GM23338 (cell line): ENCODE measurements at places on chromosomes 2 and 18. TPM values are rescaled to one million over a fixed set of nuclear protein-coding genes. Genes with fewer than 3 reads are reported as not detected.

DNA sequence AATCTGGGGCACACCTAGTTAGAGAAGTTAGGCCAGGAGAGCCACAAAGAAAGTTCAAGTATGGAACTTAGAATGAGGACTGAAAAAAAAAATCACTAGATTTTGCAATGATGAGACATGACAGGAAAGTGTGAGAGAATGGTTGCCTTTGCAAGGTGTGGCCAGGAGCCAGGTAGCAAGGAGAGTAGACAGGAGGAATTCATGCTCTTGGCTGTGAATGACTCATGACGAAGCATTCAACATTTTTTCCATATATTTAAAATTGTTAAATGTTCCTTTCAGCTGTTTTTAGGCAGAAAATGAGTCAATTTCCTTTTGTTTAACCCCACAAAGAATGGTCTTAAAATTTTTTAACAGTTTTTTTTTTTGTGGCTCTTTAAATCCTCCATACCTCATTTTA lies 636.9 kb downstream of the PLCL1 start:
- H3K4me1 ChIP-seq, result no peaks in the 10 kb centered on the region
- no peak for DNase-seq
- no peak overlapping the region for H3K27ac ChIP-seq
- no peak overlapping the region for H3K4me3 ChIP-seq
- H3K27me3 ChIP-seq, result no peaks in the 10 kb centered on the region
- no peaks in the 10 kb centered on the region for H3K36me3 ChIP-seq

The CCNYL1 gene
- 32.1 and 35.1 TPM in 2 replicates for total RNA-seq

- no peak overlapping the region for H3K4me3 ChIP-seq
- no peaks in the 10 kb centered on the region for H3K36me3 ChIP-seq
- no peak overlapping the region for H3K27ac ChIP-seq
- no peaks in the 10 kb centered on the region for H3K4me1 ChIP-seq
- no peak for DNase-seq
These were observed 40.7 kb downstream of the SLC66A2 start for GRCh38 chr18:79910563-79911343.

- no peaks in the 10 kb centered on the region for H3K36me3 ChIP-seq
- no peak overlapping the region for H3K27ac ChIP-seq
- no peak for DNase-seq
- H3K27me3 ChIP-seq, result no peaks in the 10 kb centered on the region
- peaks cover 26% of the 10 kb centered on the region for H3K4me1 ChIP-seq
These were observed 62.1 kb downstream of the TCF4 start for GRCh38 chr18:55525845-55526244.

- H3K4me3 ChIP-seq, result no peak overlapping the region
- no peak overlapping the region for H3K27ac ChIP-seq
- no peaks in the 10 kb centered on the region for H3K36me3 ChIP-seq
- DNase-seq, result no peak
- H3K27me3 ChIP-seq, result no peaks in the 10 kb centered on the region
- no peaks in the 10 kb centered on the region for H3K4me1 ChIP-seq
These were observed 108.3 kb upstream of the LTBP1 start for GRCh38 chr2:32838418-32838817.

DNA sequence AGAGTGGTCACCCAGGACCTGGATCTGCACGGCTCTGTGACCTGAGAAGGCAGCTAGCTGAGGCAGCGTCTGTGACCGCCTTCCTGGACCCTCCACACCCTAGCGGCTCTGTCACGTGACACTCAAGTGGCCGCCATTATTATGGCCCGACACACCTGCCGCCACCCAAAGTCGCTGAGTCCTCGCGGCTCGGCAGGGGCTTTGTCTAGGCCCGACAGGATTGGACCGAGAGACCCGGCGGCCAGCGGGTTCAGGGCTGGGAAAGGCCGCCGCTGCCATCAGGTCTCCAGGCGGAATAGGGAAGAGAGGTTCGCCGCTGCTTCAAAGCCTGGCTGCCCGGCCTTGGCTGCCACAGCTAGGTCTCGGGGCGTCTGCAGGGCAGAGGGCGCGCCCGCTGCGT lies 1162.5 kb upstream of the LRRTM1 start:
- no peaks in the 10 kb centered on the region for H3K27me3 ChIP-seq
- H3K4me3 ChIP-seq, result no peak overlapping the region
- H3K27ac ChIP-seq, result no peak overlapping the region
- no peaks in the 10 kb centered on the region for H3K4me1 ChIP-seq

GRCh38 chr2:9524291-9524690 lies 31.3 kb downstream of the ADAM17 start:
- no peak for DNase-seq
- no peak overlapping the region for H3K27ac ChIP-seq
- H3K36me3 ChIP-seq, result peaks cover 11% of the 10 kb centered on the region
- H3K4me3 ChIP-seq, result no peak overlapping the region
- H3K4me1 ChIP-seq, result no peaks in the 10 kb centered on the region

DNA sequence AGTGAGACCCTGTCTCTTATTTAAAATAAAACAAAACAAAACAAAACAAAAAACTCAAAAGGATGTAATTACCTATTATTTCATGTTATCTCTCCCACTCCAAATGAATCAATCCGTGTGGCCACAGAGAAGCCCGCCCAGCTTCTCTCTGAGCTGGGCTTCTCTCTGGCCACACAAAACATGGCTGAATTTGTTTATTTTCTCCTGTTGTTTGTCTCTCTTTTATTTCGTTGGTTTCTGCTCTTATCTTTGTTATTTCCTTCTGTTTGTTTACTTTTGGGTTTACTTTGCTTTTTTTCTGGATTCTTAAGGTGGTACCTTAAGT lies 1.5 kb upstream of the TRABD2A start:
- no peak overlapping the region for H3K27ac ChIP-seq
- H3K4me3 ChIP-seq, result no peak overlapping the region
- no peaks in the 10 kb centered on the region; the same call in 1 of the 2 replicates for H3K4me1 ChIP-seq
- H3K36me3 ChIP-seq, result no peaks in the 10 kb centered on the region
- DNase-seq, result no peak

- no peak overlapping the region for H3K4me3 ChIP-seq
- no peaks in the 10 kb centered on the region for H3K36me3 ChIP-seq
- H3K27ac ChIP-seq, result no peak overlapping the region
- H3K4me1 ChIP-seq, result peaks cover 11% of the 10 kb centered on the region
These were observed 15.1 kb downstream of the AAK1 start for GRCh38 chr2:69628325-69629021.

- no peaks in the 10 kb centered on the region for H3K4me1 ChIP-seq
- no peaks in the 10 kb centered on the region for H3K27me3 ChIP-seq
- H3K36me3 ChIP-seq, result no peaks in the 10 kb centered on the region
- DNase-seq, result no peak
- no peak overlapping the region for H3K4me3 ChIP-seq
- H3K27ac ChIP-seq, result no peak overlapping the region
These were observed 88.4 kb upstream of the RMDN2 start for GRCh38 chr2:37836711-37837110.

GRCh38 chr18:61852496-61852895 lies 40.3 kb downstream of the RNF152 start:
- H3K36me3 ChIP-seq, result no peaks in the 10 kb centered on the region
- no peaks in the 10 kb centered on the region for H3K27me3 ChIP-seq

The ADD2 gene
- total RNA-seq, result 138 and 223 TPM in 2 replicates

- no peaks in the 10 kb centered on the region for H3K36me3 ChIP-seq
- no peak overlapping the region for H3K4me3 ChIP-seq
- no peak for DNase-seq
These were observed 165.2 kb downstream of the DYSF start for GRCh38 chr2:71618327-71619113.

DNA sequence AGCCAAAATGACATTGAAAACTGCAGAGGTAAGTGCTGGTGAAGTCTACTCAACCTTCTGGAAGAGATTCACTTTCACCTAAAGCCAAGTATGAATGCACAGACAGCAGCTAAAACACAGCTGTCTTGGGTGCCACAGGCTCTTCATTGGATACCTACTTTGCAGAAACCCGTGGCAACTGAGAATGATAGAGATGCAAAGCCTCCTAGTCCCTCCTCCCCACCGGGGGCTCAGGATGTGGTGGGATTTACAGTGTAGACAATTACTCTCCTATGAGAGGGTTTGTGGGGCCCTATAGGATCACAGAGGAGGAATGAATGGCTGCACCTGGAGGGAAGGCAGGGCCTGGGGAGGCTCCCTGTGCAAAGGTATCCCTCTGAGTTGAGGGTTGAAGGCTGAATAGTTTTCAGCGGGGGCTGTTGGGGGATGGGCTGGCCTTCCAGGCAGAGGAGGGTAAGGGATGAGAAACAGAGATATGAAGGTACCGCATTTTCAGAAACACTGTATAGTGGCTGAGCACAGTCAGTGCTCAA lies 131.6 kb downstream of the RNF144A start:
- H3K4me1 ChIP-seq, result peaks cover 10% of the 10 kb centered on the region; the same call in 1 of the 2 replicates
- no peaks in the 10 kb centered on the region; the same call in 1 of the 2 replicates for H3K36me3 ChIP-seq
- H3K27ac ChIP-seq, result peak overlapping the region; percentile 50; the same call in 1 of the 2 replicates
- no peak overlapping the region for H3K4me3 ChIP-seq

GRCh38 chr18:8124232-8125146 lies 484.7 kb upstream of the RAB12 start:
- no peaks in the 10 kb centered on the region for H3K27me3 ChIP-seq
- no peaks in the 10 kb centered on the region for H3K36me3 ChIP-seq
- H3K27ac ChIP-seq, result no peak overlapping the region
- H3K4me1 ChIP-seq, result peaks cover 7% of the 10 kb centered on the region; the same call in 1 of the 2 replicates
- no peak for DNase-seq

The CCDC102B gene
- 0.16 and 1.3 TPM in 2 replicates for total RNA-seq

- H3K27me3 ChIP-seq, result no peaks in the 10 kb centered on the region
- peak overlapping the region; percentile 11; the same call in 1 of the 2 replicates for H3K4me3 ChIP-seq
- no peak overlapping the region for H3K27ac ChIP-seq
- no peaks in the 10 kb centered on the region for H3K36me3 ChIP-seq
- DNase-seq, result no peak
These were observed 218.7 kb downstream of the ARHGAP15 start for GRCh38 chr2:143347901-143348414.

- H3K4me3 ChIP-seq, result no peak overlapping the region
- H3K4me1 ChIP-seq, result no peaks in the 10 kb centered on the region
- no peak overlapping the region for H3K27ac ChIP-seq
- no peaks in the 10 kb centered on the region for H3K27me3 ChIP-seq
- DNase-seq, result no peak
These were observed 41.0 kb downstream of the KIDINS220 start for GRCh38 chr2:8796315-8796848.

DNA sequence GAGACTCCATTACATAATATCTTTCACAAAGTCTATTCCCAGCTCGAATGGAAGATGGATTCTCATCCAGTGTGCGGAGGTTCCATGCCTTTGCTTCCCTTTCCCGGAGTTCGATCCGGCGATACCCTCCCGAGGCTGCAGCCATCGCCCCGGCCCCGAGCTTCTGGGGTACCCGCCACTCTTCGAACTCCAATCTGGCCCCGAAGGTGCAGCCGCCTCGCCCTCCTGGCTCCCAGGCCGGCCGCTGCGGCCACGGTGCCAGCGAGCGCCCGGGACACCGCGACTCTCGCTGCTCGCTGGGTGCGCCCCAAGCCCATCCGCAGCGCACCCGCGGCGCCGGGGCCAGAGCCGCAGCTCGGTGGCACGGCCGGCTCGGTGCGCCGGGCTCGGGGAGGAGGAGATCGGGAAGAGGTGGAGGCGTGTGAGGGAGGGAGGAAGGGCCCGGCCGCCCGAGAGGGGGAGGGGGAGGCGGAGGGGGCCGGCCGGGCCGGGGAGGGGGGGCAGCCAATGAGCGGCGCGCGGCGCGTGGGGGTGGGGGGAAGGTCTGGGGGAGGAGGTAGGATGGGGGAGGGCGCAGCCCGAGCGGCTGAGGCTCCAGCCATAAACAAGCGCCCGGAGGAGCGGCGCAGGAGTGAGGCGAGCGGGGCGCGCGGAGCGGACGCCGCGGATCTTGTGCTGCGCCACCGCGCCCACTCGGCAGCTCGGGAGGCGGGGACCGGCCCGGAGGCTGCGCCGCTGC lies at the start of gene CRIM1:
CRIM1 (plus strand) TSS at position 628 of the 739 bp plus-strand sequence. CDS start 515 bp downstream, outside the sequence.
- DNase-seq, result peak; percentile 88
- peak within 1 kb of the TSS; percentile 69; the same call in 1 of the 2 replicates for H3K27ac ChIP-seq
- peaks cover 20% of the 10 kb centered on the region for H3K27me3 ChIP-seq
- H3K4me1 ChIP-seq, result peaks cover 51% of the 10 kb centered on the region
- H3K4me3 ChIP-seq, result peak within 1 kb of the TSS; percentile 95

DNA sequence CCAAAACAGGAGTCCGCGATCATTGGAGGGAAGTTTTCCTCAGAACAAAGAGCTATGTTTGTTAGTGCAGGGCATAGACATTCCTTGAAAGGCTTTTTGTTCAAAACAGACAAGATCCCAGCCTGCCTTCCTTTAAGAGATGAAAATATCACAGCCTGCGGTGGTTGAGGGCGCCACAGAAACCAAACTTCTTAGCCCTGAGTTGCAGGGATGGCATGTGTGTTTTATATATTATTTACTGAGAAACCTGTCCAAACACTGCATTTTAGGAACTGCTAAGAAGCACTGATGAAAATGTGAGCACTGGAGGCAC lies 57.5 kb upstream of the TMEM178A start:
- DNase-seq, result no peak
- H3K27ac ChIP-seq, result no peak overlapping the region
- no peak overlapping the region for H3K4me3 ChIP-seq
- H3K4me1 ChIP-seq, result peaks cover 21% of the 10 kb centered on the region
- H3K27me3 ChIP-seq, result no peaks in the 10 kb centered on the region
- H3K36me3 ChIP-seq, result no peaks in the 10 kb centered on the region

The TMEM200C gene
- 4.5 and 6.1 TPM in 2 replicates for total RNA-seq

GRCh38 chr18:63472380-63472779 lies 4.4 kb upstream of the SERPINB5 start:
- H3K27ac ChIP-seq, result no peak overlapping the region
- no peak for DNase-seq
- H3K4me3 ChIP-seq, result no peak overlapping the region
- no peaks in the 10 kb centered on the region for H3K27me3 ChIP-seq
- H3K4me1 ChIP-seq, result no peaks in the 10 kb centered on the region

DNA sequence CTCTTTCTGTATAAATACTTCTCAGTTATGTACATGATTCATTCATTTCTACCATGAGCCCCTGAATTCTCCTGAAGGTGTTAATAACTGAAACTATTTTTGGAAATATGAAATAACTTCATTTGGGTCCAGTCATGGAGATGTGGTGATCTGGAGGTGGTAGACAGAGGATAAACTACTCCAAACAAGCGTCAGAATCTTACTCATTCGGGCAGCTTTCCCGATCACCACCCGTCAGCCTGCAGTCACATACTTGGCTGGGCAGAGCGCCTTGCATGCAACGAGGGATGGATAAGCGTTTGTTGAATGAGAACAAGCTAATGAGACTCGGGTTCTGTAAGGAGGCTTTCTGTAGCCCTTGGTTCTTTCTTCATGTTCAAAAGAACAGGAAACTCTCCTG lies 222.7 kb downstream of the CD226 start:
- H3K27ac ChIP-seq, result no peak overlapping the region
- no peak for DNase-seq
- no peak overlapping the region for H3K4me3 ChIP-seq
- no peaks in the 10 kb centered on the region for H3K4me1 ChIP-seq
- no peaks in the 10 kb centered on the region for H3K27me3 ChIP-seq
- H3K36me3 ChIP-seq, result no peaks in the 10 kb centered on the region

DNA sequence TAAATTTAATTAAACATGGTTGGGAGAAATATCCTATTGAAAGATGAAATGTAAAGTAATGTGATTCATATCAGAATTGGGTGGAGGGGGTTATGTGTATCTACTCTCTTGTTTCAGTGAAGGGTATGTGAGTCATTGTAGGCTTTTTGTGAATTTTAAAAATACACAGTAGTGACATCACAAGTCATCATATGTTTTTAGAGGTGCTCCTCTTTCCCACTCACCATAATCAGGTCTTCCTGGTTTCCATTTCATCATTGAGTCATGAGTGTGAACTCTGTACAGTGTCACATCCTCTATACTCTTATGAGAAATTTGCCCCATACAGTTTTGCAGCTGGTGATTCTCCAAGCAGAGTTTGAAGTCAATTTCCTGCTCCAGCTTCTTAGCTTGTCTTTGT lies 18.8 kb downstream of the FSIP2 start:
- H3K4me1 ChIP-seq, result no peaks in the 10 kb centered on the region
- no peak overlapping the region for H3K27ac ChIP-seq
- no peaks in the 10 kb centered on the region for H3K36me3 ChIP-seq
- H3K27me3 ChIP-seq, result no peaks in the 10 kb centered on the region
- H3K4me3 ChIP-seq, result no peak overlapping the region

The IL1R2 gene
- total RNA-seq, result not detected in 2 replicates
